ENCODE measurements at places on chromosomes 4 and X.

DNA sequence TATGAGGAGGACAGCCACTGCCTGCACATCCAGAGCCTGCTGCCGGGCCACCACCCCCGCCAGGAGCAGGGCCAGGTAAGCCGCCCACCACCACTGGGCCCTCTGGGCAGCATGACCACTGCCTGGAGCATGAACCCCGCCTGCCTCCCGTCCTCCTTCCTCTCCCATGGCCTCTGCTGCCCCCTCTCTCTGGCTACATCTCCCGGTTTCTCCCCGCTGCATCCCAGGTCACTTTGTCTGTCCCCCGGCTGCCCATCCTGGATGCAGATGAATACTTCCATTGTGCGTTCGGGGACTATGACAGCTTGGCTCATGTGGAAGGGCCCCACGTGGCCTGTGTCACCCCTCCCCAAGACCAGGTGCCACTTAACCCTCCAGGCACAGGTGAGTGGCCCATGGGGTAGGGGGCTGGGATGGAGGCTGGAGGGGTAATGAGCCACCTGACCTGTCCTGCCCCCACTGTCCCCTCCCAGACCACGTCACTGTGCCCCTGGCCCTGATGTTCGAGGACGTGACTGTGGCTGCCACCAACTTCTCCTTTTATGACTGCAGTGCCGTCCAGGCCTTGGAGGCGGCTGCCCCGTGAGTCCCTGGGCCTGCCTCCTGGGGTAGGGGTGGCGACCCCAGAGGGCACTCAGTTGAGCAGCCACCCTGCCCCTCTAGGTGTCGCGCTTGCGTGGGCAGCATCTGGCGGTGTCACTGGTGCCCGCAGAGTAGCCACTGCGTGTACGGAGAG is 6.0 kb downstream of the PLXNB3 start:
- peak; percentile 40 for DNase-seq

- no peak for DNase-seq
Observed at GRCh38 chr4:36280555-36280954, 861 bp upstream of the DTHD1 start.

DNA sequence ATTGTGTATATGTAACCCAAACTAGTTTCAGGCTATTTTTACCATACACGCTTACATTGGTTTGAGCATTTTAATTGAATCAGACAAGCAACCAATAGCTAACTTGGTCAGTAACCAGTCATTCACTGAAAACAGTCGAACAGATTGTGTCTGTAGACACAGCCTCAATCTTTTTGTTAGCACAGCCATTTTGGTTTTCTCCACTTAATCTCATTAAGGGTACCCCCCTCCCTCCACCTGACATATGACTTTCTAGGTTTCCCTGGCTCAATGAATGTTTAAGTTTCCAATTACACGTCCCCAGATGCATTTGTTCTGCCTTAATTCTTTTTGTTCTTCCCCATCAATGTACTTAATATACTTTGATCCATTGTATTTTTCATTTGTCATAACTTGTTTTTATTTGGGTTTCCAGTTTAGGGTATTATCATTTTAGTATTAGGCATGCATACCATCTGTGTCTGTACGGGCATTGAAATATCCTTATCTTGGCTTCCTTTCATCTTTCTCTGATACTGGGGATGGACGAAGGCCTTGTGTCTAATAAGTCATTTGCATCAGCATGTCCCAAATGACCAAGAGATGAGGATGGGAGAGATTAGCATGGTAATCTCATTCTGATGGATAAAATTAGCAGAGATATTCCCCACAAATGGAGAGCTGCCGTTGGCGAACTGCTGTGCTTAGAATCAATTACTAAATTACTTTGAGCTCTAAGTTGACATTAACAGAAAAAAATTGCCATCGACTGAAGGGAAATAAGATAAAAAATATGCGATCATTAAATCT is 35.9 kb upstream of the PHOX2B start:
- DNase-seq = no peak

- no peak for DNase-seq
Observed at GRCh38 chr4:98617358-98618047, 40.9 kb downstream of the TSPAN5 start.

- DNase-seq = no peak
Observed at GRCh38 chrX:105618393-105619101, 203.8 kb upstream of the NRK start.

GRCh38 chr4:19522966-19523365 is 728.7 kb upstream of the SLIT2 start:
- DNase-seq = no peak

GRCh38 chrX:23493941-23494374 is 159.3 kb downstream of the PTCHD1 start:
- DNase-seq = no peak

DNA sequence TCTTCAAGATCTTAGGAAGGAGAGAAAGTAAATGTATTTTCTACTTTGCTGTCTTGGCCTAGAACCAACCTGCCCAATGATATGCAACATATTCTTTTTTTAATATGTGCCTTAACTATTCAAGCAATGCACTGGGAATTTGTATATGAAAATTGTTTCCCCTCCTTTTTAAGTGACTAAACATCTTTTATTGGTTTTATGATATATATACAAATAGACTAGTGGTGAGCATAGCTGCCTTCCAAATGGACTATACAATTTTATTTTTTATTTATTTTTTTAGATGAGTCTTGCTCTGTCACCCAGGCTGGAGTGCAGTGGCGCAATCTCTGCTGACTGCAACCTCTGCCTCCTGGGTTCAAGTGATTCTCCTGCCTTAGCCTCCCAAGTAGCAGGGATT is 10.3 kb downstream of the NOCT start:
- DNase-seq = no peak

- DNase-seq = no peak
Observed at GRCh38 chr4:165592386-165592785, 213.6 kb downstream of the CPE start.

Measured in aorta (tissue), 5 donors.